Activated CD4-positive, alpha-beta T cell treated with anti-CD3 and anti-CD28 coated beads, Interleukin-2, amount 10 ng/mL, durations not matched to agents 7 days and 5 days (primary cell): ENCODE measurements at places on chromosomes 4 and X.

DNA sequence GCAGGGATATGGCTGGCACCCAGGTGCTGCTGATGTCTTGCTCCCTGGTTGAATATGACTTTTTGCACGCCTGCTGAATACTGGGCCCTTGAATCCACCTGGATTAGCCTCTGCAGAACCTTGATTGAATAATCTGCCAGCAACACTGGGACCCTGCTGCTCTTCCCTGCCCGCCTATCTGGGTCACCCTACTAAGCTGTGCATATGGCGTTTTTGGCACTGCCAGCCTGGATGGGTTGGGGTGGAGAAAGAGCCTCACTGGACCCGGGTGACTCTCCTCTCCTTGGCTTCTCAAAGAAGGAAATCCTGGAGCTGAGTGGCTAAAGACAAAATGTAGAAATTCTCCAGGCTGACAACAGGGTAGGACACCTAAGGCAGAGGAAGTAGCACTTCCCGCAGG is 100.0 kb downstream of the MAOA start:
- no peak for DNase-seq

GRCh38 chrX:10282490-10282889 is 125.7 kb downstream of the CLCN4 start:
- DNase-seq: no peak

GRCh38 chr4:958696-959337 is 14.6 kb downstream of the DGKQ start:
- DNase-seq: no peak

DNA sequence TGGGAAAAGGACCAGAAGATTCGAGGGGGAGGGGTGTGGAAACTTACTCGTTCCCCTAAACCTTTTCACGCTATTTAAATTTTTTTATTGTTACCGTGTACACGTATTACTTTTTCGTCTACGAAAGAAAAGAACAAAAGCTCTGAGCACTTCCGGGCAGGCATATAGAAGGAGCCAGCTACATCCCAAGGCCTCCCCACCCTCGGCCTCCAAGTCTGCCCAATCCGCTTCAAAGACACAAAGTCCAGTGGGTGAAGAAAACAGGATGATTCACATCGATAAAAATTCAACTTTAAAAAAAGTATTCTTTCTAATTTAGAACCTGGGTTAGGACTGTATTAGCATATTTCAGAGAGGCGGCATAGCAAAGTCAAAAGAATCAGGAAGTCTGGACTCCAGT is 23.1 kb downstream of the SEL1L3 start:
- DNase-seq: no peak

- DNase-seq: no peak
These were observed 59.9 kb upstream of the CHRNA9 start for GRCh38 chr4:40275065-40275730.

DNA sequence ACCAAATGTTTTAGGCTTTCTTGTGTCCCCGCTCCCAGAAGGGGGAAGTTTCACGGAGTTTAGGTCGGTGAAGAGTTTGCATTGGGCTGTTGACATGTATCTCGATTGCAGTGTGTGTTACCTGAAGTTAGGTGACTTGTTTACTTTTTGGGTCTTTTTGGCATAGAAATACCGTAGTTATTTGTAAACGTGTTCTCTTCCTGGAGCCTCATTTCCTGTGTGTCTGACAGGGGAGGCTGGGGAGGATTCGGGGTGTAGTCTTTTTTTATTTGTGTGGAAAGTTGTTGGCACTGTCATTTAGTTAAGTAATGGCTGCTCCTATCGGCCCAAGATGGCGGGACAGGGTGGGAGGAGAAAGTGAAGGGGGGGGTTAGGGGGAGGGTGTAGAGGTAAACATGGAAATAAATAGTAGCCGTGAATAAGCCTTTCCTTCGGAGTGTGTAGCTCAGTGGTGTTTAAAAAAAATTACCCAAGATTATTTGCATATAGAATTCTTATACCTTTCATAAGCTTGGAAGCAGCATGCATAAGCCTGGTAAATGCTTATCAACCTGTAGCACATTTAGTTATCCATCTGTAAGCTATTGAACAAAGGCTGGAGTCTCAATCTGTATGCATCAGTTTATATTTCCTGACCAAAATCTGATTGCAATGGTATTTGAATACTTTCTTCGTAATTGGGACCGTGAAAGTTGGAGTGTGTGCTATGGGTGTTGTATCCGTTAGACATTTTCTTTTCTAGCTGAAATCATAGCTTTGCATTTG is 1.6 kb downstream of the KDM6A start:
- peak; percentile 35 for DNase-seq

GRCh38 chr4:65600656-65601055 is 69.6 kb downstream of the EPHA5 start:
- DNase-seq: no peak

DNA sequence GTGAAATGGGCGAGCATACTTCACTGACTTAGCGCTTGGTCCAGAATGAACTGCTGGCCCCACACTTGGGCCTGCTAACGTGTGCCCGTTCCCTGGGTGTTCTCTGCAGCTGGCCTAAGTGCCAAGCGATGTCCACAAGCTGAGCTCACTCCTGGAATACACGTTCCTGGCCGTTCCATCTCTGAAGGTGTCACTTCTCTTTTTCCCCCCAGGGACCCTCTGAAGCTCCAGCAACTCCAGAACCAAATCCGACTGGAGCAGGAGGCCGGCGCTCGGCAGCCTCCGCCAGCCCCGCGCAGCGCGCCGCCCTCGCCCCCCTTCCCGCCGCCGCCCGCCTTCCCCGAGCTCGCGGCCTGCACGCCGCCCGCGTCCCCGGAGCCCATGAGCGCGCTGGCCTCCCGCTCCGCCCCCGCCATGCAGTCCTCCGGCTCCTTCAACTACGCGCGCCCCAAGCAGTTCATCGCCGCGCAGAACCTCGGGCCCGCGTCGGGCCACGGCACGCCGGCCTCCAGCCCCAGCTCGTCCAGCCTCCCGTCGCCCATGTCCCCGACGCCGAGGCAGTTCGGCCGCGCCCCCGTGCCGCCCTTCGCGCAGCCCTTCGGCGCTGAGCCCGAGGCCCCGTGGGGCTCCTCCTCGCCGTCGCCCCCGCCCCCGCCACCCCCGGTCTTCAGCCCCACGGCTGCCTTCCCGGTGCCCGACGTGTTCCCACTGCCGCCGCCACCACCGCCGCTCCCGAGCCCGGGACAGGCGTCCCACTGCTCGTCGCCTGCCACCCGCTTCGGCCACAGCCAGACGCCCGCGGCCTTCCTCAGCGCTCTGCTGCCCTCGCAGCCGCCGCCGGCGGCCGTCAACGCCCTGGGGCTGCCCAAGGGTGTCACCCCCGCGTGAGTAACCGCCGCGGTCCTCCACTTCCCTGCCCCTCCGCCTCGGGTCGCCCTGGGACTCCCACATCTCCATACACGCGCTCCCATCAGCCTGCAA is 132.3 kb downstream of the CBR4 start:
- DNase-seq: peak; percentile 17

DNA sequence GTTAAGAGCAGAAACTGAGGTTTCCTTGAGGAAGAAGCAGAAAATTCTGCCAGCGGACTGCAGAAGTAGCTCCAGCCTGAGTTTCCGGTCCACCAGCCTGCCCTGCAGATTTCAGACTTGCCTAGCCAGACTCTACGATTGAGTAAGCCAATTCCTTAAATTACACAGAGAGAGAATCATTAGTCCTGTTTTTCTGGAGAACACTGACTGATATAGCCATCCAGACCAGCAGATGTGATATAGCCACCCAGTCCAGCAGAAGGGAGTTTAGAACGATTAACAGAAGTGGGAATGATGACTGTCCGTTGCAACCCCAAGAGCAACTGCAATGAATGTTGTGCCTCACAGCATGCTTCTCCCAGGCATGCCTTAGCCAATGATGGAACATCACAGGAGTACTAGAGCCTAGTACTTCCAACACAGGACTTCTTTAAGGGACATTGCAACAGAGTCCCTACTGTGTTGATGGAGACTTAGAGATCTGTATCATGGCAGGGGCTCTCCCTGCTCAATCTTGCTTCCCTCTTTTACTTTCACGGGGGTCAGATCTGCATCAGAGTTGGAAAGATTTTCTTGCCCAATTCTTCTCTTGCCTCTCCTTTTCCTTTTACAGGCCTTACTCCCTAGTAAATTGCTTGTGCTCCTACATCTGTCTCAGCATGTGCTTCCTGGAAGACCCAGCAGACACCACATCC is 264.6 kb upstream of the CLNK start:
- DNase-seq: no peak

GRCh38 chrX:123487236-123487635 is 245.6 kb downstream of the THOC2 start:
- no peak for DNase-seq

- DNase-seq: no peak
These were observed 82.4 kb upstream of the PACRGL start for GRCh38 chr4:20617678-20618396.

- DNase-seq: no peak
These were observed 3.9 kb downstream of the HSD17B10 start for GRCh38 chrX:53430231-53430630.

DNA sequence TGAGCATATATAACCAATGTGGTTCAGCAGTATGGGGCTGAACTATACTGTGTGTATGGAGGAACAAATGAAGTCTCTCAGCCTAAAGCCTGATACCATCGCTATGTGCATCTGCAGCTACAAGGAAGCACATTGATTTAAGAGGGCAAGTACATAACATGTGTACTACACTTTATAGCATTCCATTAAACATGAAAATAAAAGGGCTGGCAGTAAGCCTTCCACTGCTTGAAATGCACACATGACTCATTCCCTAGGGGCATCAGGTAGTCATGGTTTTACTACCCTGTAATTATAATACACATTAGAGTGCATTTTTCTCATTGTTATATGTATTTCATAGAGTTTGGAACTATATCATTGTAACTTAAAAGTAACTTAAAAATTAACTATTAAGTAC is 51.2 kb downstream of the SMARCA1 start:
- DNase-seq: no peak

- no peak for DNase-seq
These were observed 47.1 kb downstream of the TSC22D3 start for GRCh38 chrX:107728371-107729099.

GRCh38 chrX:136714626-136715599 is 65.8 kb downstream of the ARHGEF6 start:
- DNase-seq: no peak

GRCh38 chrX:42809569-42809968 is 31.6 kb upstream of the PPP1R2C start:
- DNase-seq: no peak

DNA sequence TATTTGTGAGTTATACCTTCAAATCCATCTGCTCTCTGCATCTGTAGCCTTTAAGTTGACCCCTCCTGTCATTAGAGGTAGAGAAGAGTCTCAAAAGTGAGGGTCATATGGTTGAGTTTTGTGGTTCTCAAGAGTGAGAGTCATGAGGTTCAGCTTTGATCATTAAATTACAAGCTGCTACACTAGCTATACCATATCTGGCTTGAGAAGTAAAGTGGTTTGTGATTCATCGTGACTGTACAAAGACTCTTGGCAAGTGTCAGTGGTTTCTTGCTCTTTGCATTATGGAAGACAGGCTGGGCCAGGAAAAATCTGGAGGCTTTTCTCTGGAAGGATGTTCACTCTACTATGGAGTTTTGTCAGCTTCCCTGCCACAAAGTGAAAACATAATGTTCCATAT is 170.6 kb downstream of the ZC4H2 start:
- DNase-seq: no peak

DNA sequence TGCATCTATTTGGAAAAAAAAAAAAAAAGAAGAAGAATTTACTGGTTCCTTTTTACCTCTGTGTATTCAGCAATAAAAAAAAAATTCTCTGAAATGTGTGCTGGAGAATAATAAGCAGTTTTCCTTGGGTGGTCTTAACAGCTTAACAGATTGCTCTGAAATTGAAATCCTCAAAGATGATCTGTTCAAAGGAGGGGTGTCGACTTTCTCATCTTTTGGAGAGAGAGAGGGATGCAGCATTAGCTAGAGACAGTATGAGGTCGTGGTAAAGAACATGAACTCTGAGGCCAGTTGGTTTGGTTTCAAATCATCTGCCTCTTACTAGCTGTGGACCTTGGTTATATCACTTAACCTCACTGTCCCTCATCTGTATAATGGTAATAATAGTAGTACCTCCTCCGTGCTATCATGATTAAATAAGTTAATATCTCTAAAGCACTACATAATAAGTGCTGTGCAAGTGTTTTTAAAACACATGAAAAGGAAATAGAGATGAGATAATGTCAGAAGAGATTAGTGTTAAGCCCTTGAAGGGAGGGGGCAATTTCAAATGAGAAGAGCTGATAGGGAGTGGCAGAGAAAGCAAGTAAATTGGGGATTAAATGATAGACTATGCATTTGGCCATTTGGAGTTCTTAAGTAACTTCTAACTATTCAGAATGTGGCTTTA is 109.9 kb upstream of the LIMCH1 start:
- no peak for DNase-seq

DNA sequence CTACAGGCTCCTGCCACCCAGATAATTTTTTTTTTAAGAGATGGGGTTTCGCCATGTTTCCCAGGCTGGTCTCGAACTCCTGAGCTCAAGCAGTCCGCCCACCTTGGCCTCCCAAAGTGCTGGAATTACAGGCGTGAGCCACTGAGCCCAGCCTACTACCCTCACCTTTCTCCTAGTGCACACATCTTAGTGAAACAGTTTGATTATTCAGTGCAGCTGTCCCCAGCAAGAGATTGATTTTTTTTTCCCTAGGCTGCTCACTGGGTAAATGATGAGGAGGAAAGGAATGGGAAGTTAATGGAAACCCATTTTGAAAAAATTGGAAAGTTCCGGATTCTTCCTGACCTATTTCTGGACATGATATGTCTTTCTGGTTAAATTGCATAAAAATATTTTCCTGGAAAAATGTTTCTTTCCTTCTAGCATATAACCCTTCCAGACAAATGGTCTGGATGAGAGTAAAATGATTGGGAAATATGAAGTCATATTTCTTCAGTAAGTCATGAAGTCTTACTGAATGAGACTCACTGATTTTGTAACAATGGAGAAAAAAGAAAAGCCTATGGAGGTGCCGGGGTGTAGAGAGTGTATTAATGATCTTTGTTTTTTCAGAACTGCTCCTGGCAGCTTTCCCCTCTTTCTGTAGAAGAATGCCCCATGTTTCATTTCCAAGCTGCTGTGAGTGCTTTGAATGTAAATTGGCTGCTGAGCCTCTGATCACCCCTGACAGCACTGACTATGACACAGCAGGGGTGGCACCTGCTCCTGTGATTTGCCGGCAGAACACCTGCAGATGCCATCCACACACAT is 19.5 kb upstream of the ZNF41 start:
- DNase-seq: no peak

DNA sequence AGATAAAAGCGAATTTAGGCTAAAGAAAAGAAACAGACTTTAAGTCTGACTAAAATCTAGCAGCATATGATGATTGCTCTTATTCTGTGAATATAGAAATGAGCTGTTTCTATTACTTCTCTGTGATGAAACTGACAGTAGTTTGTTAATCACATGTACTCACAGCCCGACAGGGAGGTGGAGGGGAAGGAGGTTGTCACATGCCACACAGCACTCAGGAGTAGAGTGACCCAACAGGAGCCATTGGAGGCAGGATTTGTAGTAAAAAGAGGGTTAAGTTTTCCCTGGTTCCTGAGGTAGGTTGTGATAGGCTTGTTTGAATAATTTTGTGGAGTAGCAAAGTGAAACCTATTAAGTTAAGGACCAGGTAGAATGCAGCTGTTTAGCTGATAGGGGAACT is 495.9 kb downstream of the CENPC start:
- no peak for DNase-seq
